ENCODE measurements at places on chromosomes 7 and 10.

GRCh38 chr7:95421847-95422444 lies 12.9 kb downstream of the PON2 start:
- no peak for DNase-seq

DNA sequence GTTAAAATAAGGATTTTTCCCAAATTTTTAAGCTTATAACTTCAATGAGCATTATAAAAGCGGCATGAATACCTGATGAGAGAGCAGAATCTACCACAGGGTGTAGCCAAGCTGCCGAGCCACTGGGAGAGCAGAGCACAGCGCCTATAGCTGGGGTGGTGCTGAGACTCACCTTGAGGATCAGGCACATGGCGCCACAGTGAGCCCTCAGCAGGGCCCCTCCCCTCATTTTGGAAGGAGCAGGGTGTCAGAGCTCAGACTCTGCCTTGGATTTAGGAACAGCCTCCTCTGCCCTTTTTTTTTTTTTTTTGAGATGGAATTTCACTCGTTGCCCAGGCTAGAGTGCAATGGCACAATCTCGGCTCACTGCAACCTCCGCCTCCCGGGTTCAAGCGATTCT lies 118.6 kb downstream of the SRPK2 start:
- DNase-seq, result no peak

- DNase-seq, result no peak
Observed at GRCh38 chr7:116340943-116341907, 130.9 kb downstream of the TES start.

DNA sequence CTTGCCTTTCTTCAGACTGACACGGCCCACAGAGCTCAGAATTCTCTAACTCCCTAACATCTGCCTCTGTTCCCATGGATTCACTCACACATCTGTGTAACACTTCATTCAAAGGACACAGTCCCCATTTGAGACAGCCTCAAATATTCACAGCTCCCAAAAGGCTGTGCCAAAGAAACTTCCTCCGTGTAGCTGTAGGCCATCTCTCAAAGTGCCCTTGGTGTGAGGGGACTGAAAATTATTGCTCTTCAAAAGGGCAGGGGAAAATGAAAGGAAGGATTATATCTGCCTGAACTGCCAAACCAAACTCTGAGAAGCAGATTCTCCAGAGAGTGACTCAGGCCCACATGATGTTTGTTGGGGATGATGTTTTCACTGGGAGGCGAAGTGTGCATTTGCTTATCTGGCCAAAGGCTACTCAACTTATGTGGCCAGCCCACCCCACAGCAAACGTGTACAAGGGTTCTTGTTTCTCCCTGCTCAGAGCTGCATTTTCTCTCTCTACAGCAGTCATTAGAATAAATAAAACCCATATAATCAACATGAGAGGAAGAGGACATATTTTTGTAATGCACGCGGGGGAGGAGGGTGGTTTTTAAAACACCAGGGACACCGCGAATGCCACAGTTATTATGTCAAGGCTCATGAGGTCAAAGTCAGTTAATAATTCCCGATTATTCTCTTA lies 302.4 kb upstream of the NFE2L3 start:
- DNase-seq, result no peak

DNA sequence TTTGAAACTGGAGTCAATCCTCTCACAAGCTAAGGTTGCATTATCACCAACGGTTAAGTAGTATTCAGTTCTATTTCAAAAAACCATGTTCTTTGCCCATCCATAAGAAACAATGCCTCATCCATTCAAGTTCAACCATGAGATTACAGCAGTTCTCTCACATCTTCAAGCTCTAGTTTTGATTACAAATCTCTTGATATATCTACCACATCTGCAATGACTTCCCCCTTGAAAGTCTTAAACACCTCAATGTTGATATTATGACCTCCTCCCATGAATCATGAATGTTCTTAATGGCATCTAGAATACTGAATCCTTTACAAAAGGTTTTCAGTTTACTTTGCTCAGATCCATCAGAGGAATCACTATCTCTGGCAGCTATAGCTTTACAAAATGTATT lies 81.8 kb downstream of the JMJD1C start:
- no peak for DNase-seq

GRCh38 chr10:58373442-58373827 lies 11.8 kb upstream of the TFAM start:
- DNase-seq, result no peak

- DNase-seq, result no peak
Observed at GRCh38 chr7:30925913-30926312, 14.3 kb downstream of the AQP1 start.

DNA sequence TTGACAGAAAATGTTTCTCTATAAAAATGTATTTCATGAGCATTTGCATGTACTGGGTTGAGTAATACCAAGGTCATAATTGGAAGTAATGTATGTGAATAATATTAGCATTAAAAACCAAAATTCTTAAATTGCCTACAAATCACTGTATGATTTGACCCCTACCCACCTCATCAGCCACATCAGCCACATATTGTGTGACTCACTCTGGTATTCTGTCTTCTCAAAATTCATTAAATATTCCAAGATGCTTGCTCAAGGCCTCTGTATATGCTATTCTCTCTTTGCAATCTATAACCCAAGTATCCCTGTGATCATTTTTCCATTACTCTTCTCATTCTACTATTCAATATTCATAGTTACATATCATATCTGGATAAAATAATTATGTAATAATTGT lies 21.4 kb downstream of the POT1 start:
- no peak for DNase-seq

DNA sequence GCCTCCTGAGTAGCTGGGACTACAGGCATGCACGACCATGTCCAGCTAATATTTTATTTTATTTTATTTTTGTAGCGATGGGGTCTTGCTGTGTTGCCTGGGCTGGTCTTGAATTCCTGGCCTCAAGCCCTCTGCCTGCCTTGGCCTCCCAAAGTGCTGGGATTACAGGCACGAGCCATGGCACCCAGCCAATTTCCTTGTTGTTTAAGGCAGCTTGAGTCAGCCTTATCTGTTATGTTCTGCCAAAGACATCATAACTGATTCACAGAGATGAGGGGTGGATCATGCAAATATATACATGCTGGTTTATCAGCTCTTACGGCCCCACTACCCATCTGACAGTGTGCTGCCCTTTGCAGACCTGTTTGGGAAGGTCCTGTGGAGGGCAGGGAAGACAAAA lies 826.7 kb downstream of the TYW1 start:
- no peak for DNase-seq

DNA sequence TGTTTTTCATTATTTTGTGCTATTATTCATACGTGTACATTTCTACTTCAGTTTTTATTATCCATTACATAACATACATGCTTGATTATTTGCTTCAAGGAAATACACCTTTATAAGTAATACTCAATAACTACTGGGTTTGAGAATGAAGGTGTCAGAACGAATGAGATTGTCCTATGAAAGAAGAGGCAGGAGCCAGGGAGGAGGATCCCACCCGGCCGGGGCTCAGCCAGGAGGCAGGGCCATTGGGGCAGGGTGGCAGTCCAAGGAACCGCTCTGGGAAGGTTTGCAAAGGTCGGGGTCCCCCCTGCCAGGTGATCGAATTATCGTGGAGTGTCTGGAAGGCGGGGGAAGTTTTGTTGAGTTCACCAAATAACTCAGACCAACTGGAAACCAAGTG lies 9.1 kb downstream of the TRIM56 start:
- DNase-seq, result no peak

DNA sequence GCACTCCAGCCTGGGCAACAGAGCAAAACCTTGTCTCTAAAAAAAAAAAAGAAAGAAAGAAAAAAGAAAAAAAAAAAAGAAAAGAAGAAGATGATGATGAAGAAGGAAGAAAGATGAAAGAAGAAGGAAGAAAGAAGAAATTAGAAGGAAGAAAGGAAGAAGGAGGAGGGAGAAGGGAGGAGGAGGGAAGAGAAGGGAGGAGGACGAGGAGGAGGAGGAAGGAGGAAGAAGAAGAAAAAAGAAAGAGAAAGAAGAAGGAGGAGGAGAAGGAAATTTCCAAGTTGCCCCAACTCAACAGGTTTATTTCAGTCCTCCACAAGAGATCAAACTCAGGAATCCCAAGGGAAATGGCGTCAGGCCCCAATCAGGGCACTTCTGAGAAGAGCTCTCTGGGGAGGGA lies 115.7 kb downstream of the ABLIM1 start:
- no peak for DNase-seq

DNA sequence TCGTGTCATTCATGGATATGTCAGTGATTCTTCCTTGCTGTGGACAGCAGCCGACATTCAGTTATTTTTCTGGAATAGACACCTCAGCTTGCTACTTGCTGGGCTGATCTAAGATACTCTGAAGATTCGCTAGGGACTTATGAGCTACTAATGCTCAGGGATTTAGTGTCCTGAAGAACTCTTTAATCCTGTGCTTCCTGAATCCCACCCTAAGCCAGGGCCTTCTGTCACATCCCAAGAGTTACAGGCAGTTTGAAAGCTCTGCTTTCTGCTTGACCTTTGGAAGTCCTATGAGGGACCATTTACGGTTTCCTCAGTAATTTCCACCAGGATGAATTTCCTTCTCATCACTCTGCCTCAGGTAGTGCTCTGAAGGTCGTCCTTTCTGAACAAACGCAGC lies at the start of gene PDE6C:
TSS of gene PDE6C (plus strand) at position 227 of the 400 bp plus-strand sequence. CDS start 189 bp downstream, outside the sequence.
- no peak for DNase-seq

DNA sequence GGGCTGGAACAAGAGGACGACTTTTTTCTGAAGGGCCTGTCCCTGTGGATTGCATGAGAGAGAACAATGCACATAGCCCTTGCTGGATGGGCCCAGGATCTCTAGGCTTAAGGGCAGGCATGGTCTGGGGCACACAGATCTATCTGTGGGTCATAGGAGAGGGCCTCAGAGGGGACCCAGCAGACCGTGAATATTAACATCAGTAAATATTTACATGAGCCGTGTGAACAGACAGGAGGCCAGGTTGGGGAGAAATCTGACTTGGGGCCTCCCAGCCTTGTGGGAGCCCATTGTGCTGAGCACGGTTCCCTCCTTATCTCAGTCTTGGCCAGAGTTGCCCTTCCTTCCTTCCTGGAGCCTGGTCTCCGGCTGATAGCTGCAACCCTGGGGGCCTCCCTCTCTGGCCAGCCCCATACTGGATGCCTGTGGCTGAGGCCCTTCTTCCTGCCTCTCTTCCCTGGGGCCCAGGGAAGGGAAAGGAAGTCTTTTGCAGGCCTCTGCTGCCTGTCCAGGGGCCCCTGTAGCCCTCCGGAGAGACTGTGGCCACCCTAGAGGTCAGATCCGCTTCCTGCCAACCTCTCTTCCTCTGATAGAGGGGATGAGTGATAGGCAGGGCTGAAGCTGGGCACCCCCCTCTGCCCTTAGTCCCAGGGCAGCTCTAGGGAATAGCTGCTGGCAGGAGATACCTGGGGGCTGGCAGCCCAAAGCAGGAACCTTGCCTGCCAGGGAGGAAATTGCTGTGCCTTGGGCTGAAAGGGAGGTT lies 44.5 kb upstream of the TRIM8 start:
- DNase-seq, result no peak

DNA sequence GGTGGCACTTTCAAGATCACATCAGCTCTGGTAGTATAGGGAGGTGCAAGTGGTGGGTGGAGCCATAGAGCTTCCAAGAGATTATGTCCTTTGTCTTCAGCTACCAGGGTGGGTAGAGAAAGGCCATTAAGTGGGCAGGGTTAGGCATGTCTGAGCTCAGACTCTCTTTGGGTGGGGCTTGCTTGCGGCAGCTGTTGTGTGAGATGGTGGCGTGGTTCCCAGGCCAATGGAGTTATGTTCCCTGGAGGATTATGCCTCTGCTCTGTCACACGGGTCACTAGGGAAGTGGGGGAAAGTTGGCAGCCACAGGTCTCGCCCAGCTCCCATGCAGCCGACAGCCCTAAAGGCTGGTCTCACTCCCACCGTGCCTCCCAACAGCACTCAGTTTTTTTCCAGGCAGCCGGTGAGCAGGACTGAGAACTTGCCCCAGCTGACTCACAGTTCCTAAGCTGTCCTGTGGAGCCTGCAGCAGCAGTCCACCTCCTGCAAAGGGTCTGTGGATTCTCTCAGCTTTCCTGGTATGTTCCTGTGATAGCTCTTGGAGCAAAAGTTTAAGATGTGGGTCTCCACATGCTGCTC lies 459.0 kb downstream of the SH2D4B start:
- no peak for DNase-seq

DNA sequence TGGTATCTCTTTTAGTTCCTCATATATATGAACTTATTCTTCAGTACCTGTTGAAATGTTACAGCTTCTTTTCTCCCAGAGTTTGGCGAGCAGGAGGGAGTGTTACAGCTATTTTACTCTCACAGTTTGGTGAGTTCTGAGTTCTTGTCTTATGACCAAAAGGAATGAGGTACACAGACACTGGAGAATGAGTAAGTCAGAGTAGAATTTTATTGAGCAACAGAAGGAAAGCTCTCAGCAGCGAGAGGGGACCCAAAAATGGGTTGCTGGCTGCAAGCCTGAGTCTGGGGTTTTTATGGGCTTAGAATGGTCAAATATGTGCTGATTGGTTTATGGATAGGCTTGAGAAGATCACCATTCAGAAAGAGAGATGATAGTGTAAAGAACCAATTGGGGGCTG lies 175.2 kb downstream of the CDK14 start:
- DNase-seq, result no peak

GRCh38 chr7:129553899-129554461 lies 51.6 kb downstream of the SMKR1 start:
- peak; percentile 50 for DNase-seq

DNA sequence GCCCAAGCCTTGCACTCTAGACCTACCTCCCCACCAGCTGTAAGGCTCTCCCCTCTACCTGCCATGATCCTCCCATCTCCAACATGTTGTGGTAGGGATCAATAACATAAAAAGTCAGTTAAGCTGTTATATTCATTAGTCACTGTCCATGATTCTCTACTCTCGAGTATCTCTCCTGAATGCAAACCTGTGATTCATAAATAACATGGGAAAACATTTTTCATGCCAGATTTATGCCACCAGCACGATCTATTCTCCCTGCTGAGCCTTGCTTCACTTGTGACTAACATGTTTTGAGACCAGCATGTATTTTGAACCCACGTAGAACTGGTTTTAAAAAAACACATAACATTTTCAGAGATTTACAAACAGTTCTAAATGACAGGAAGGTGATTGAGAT lies 30.3 kb downstream of the TMEM168 start:
- no peak for DNase-seq

- DNase-seq, result no peak
Observed at GRCh38 chr7:30515761-30516160, 11.1 kb upstream of the GGCT start.

- DNase-seq, result no peak
Observed at GRCh38 chr10:110215286-110216170, 8.1 kb downstream of the MXI1 start.

DNA sequence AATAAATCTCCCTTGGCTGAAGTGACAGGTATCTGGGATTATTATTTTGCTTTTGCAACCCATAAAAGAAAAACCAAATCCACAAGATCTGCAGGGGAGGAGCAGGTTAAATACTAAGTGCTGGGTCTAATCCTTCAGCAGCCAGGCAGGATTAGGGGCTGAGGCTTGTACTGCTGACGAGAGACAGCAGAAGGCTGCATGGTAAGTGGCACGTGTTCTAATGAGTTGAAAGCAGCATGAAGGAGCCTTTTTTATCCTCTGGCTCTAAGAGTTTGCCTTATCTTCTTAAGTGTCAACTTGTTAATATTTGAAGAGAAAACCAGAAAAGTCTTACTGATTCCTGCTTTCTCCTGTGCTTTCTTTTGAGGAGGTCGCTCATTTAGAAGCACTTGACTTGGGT lies 50.0 kb downstream of the LYZL2 start:
- DNase-seq, result no peak

GRCh38 chr10:48983648-48984351 lies 44.2 kb upstream of the LRRC18 start:
- DNase-seq, result no peak

GRCh38 chr7:28630350-28630749 lies 218.0 kb downstream of the CREB5 start:
- DNase-seq, result no peak

Measured in central memory CD8-positive, alpha-beta T cell (primary cell).